ENCODE measurements at places on chromosomes 3 and 15.

DNA sequence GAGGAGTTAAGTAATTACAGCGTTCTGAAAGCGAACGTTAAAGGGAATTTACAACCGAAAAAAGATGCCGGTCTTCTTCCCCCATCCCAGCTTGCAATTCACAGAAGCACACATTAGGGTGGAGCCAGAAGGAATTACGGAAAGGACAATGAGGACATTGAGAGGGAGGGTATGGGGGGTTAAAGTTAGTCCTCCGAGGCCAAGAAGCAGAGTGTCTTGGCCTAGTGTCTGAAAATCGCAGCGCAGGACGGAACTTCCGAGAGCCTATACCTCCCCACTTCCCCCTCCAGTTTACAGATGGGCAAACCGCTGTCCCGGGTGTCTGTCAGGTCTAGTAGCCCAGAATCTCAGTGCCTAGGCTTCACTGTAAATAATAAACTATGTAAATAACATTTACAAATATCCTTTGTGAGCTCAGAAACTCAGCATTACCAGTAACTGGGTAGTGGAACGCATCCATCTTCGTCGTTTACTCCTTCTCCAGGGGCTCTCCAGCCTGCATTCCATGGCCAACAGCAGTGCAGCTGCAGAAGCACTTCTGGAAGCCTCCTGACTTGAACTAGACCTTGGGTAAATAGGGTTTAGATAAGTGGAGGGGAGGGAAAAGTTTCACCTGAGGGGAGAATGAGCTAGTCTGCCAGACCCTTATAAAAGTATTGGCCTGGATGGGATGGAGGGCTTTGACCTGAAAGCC, 922 bp downstream of the ADPRH start:
- H3K27ac ChIP-seq = peak overlapping the region; percentile 79
- H3K27me3 ChIP-seq = no peaks in the 10 kb centered on the region
- peak overlapping the region; percentile 81 for H3K4me3 ChIP-seq

DNA sequence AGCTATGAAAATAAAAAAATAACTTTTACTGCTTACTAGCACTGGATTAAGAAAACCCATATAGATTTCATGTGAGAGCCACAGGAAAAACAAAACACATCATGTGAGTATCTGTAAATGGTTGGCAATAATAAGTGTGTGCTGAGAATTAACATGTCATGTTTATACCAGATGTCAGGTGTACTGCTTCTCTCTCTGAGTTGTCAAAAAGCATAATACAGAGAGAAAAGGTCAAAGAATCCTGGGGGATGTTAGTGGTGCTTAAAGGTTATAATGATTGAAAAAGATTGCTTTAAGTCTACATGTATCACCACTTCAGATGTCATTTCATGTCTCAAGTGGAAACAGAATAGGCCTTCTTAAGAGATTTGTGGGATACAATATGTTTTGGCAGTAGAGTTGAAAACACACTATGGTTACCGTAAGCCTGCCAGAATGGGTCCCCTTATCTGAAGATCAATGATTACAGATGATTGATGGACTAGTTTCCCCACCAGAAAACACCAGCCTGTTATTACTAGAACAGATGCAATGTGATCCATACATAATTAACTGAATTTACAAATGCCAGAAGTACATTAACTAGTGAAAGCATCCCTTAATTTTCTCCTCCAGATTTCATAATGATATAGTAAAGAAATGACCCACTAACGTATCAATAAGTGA, 204.1 kb downstream of the CNTN3 start:
- H3K4me3 ChIP-seq = no peak overlapping the region
- DNase-seq = no peak
- H3K4me1 ChIP-seq = no peaks in the 10 kb centered on the region

- no peak overlapping the region for H3K27ac ChIP-seq
- no peaks in the 10 kb centered on the region for H3K4me1 ChIP-seq
- no peak overlapping the region for H3K4me3 ChIP-seq
- H3K36me3 ChIP-seq = no peaks in the 10 kb centered on the region
These were observed 181.6 kb upstream of the RORA start for GRCh38 chr15:61410662-61411061.

DNA sequence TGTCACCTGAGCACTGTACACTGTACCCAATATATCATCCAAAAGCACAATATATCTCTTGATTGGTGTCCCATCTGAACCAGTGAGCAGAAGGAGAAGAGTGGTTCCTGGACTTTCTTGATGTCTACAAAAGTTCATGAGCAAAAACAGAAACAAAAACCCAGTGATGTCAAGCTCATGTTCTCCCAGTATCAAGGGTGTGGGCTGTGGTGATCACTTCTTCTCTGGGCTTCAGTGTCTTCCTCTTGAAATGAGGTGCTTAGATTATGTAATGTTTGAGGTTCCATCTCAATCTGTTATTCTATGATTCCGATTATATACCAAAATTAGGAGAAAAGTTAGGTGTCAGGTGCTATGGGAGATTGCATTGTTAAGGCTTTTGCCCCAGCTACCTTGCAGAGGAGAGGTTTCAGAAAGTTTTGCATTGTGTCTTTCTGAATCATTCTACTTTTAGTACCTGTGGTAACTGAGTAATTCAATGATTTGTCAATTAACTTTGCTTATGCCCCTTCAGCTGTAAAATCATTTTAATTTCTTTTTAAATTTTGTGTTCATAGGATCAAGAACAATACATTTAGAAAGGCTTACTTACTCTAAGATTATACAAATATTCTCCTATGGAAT, 122.0 kb upstream of the EOMES start:
- no peaks in the 10 kb centered on the region for H3K4me1 ChIP-seq
- no peak overlapping the region for H3K4me3 ChIP-seq
- no peak for DNase-seq
- H3K27me3 ChIP-seq = no peaks in the 10 kb centered on the region
- no peak overlapping the region for H3K27ac ChIP-seq

DNA sequence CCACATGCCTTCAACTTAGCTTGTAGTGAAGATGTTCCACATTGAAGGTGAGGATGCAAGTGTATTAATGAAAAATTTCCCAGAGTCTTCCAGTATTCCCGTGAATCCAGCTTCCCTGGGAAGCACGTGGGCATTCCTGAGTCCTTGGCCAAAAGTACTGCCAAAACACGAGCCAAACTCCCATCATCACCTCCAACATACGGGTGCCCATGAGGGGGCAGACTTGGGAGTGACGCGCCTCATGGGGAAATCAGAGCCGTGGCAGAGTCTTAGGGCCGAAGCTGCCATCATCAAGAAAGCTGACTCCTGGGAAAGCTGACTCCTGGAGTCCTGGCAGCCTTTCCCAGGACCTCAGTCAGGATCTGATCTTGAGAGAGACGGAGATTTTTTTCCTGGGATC, 20.1 kb upstream of the TM2D3 start:
- no peak overlapping the region for H3K27ac ChIP-seq
- H3K4me3 ChIP-seq = no peak overlapping the region
- H3K4me1 ChIP-seq = no peaks in the 10 kb centered on the region

DNA sequence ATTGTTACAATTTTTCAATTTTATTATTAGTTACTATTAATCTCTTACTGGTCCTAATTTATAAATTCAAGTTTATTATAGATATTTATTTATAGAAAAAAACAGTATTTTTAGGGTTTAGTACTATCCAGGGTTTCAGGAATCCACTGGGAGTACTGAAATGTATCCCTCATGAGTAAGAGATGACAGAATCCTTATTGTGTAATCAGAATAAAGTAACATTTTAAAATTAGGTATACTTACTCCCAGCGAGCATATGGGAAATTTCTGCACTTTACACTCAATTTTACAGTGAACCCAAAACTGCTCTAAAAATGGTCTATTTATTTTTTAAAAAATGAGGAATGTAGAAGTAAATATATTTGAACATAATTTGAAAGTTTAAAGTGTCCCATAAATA, 202.7 kb downstream of the CGGBP1 start:
- no peak for DNase-seq
- no peaks in the 10 kb centered on the region for H3K36me3 ChIP-seq
- no peaks in the 10 kb centered on the region for H3K4me1 ChIP-seq
- H3K4me3 ChIP-seq = no peak overlapping the region
- H3K27me3 ChIP-seq = no peaks in the 10 kb centered on the region
- H3K27ac ChIP-seq = no peak overlapping the region

GRCh38 chr3:85483986-85484385, 525.2 kb downstream of the CADM2 start:
- no peaks in the 10 kb centered on the region for H3K36me3 ChIP-seq
- H3K27ac ChIP-seq = no peak overlapping the region
- H3K27me3 ChIP-seq = no peaks in the 10 kb centered on the region

DNA sequence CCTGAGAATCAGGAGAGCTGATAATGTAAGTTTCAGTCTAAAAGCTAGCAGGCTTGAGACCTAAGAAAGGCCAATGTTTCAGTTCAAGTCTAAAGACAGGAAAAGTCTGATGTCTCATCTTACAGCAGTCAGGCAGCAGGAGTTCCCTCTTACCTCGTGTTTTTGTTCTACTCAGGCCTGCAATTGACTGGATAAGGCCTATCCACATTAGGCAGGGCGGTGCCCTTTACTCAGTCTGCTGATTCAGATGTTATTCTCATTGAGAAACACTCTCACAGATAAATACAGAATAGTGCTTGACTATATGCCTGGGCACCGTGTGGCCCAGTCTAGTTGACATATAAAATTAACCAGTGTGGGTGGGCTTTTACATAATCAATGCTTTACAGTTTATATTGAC, 122.4 kb downstream of the NR1D2 start:
- H3K4me1 ChIP-seq = no peaks in the 10 kb centered on the region
- no peak overlapping the region for H3K27ac ChIP-seq
- H3K4me3 ChIP-seq = no peak overlapping the region
- no peaks in the 10 kb centered on the region for H3K27me3 ChIP-seq
- no peak for DNase-seq

All from kidney (tissue), 22 donors.